ENCODE measurements at places on chromosomes 4 and X.

GRCh38 chr4:141860974-141861373 lies 224.6 kb downstream of the IL15 start:
- DNase-seq, result no peak

DNA sequence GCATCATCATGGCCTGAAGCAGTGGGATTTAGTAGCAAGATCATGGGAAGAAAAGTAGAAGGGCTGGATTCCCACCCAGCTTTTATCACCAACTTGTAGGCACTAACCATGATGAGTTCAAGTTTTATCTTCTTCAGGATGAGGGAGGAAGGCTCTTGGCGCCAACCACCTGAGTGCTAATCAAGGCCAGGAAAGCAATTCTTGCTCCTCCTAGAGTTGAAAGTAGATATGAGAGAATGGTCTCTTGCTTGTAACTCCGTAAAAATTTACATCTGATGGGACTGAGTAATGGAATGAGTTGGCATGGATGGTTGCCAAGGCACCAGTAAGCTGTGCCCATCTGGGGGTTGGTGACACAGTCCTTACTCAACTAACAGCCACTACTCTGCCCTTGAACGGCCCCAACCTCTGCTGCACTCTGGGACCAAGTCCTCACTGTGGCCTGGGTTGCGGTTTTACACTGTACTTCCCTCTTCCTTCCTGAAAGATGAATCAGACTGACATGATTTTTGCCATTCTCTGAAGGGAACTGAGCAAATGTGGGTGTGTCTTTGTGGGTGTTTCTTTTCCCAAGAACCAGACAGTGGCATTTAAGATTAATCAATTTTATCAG lies 39.4 kb upstream of the NDP start:
- DNase-seq, result peak; percentile 65

DNA sequence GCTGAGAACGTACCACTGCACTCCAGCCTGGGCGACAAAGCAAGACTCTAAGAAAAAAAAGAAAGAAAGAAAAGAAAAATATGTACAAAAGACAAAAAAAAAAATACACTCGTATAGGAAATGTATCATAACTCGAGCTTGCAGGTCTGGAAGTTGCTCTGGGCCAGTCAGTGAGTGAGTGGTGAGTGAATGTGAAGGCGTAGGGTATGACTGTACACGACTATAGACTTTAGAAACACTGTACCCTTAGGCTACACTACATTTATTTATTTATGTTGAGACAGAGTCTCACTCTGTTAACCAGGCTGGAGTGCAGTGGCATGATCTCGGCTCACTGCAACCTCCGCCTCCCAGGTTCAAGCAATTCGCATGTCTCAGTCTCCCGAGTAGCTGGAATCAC lies 29.4 kb downstream of the EVC2 start:
- DNase-seq, result no peak

- DNase-seq, result no peak
These were observed 46.9 kb downstream of the XIAP start for GRCh38 chrX:123906557-123907316.

DNA sequence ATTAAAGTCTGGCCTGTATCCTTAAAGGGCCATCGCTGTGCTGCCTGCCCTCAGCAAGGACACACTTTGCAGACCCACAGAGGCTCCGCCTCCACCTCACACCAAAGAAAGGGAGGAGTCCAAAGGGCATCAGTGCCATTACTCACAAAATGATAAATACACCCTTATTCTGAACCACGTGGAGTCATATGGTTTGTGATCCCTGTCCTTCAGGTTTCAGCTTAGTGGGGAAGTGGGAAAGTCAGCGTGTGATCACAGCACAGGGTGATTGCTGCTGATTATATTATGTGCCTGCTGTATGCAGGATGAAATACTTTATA lies 35.9 kb upstream of the MSANTD1 start:
- peak; percentile 14 for DNase-seq

- no peak for DNase-seq
These were observed 24.2 kb upstream of the HELT start for GRCh38 chr4:184994010-184994622.

DNA sequence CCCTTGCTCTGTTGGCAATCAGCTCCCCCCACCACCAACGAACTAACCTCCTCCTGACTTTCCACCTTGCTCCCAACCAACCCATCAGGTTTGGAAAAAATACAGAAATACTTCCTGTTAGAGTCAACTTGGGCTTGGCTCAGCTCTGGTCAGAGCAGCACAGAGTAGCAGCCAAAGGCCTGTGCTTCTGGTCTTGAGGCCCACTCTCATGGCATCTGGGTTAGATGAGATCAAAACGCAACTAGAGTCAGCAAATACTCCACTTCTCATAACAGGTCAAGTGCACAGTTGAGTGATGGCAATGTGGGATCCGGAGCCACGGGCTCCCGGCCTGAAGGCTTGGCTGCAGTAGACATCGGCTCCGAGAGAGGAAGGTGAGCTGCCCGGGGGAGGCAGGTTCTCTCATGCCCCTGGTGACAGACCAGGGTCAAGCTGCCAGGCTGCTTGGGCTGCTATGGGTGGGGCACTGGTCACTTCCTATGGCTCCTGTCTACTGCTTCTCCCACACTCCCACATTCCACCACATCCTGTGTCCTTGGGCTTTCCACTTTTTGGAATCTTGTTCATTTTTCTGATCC lies 34.8 kb downstream of the ZNF185 start:
- no peak for DNase-seq

GRCh38 chr4:128322311-128322710 lies 34.7 kb upstream of the PGRMC2 start:
- DNase-seq, result no peak

DNA sequence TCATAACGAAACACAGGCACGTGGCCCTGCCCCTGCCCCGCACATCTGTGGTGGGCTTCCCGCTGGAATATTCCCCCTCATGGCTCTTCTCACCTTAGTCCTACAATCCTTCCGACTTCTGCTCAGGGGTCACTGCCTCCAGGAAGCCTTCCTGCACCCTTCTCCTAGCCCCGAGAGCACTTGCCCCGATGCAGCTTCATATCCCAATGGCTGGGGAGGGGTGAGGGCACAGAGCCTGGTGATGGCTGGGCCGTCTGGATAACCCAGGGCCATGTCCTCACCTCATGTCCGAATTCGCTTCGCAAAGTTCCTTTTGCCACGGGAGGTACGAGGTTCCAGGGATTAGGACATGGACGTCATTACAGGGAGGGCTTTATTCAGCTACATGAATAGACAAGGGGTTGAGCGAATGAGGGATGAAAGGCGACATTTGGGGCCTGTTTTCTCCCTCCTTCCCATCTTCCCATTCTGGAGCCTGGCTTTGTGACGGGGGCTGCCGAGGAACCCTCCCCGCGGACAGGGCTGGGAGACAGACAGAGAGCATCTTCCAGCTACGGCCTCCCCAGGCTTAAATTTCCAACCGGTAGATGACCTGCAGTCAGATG lies 35.5 kb upstream of the HMX1 start:
- peak; percentile 28 for DNase-seq

DNA sequence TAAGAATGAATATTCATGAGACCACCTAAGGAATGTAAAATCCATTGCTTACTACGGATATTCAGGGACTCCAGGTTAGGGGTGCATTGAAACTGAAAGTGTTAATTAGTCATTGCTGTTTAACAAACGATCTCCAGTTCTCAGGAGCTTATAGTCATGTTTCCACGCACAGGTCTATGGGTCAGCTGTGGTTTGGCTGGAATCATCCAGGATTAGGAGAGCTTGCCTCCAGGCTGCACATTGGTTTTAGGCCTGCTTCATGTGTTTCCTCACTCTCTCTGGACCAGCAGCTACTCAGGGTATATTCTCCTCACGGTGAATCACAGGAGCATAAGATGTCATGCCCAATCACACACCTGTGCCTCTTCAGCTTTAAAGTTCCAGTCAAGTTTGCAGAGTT lies 98.9 kb downstream of the ATXN3L start:
- DNase-seq, result no peak

- DNase-seq, result no peak
These were observed 43.3 kb downstream of the SPCS3 start for GRCh38 chr4:176363072-176363471.

- DNase-seq, result no peak
These were observed 27.1 kb upstream of the NSUN7 start for GRCh38 chr4:40722576-40723161.

DNA sequence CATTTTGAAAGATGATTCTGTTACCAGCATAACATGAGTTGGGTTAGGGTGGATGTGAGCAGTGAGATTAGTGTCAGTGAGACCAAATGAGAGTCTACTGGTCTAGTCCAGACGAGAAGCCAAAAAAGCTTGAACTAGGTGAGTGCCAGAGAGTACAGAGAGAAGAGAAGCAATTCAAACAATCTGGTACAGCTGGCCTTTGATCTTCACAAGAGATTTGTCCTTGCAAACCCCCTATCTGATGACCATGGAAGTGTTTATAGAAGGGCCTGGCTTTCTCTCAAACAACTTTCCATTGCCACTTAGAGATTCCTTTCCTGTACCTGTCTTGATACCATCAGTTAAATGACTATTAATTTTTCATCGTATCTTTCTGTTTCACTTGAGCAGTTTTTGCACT lies 128.5 kb downstream of the PPA2 start:
- DNase-seq, result no peak

DNA sequence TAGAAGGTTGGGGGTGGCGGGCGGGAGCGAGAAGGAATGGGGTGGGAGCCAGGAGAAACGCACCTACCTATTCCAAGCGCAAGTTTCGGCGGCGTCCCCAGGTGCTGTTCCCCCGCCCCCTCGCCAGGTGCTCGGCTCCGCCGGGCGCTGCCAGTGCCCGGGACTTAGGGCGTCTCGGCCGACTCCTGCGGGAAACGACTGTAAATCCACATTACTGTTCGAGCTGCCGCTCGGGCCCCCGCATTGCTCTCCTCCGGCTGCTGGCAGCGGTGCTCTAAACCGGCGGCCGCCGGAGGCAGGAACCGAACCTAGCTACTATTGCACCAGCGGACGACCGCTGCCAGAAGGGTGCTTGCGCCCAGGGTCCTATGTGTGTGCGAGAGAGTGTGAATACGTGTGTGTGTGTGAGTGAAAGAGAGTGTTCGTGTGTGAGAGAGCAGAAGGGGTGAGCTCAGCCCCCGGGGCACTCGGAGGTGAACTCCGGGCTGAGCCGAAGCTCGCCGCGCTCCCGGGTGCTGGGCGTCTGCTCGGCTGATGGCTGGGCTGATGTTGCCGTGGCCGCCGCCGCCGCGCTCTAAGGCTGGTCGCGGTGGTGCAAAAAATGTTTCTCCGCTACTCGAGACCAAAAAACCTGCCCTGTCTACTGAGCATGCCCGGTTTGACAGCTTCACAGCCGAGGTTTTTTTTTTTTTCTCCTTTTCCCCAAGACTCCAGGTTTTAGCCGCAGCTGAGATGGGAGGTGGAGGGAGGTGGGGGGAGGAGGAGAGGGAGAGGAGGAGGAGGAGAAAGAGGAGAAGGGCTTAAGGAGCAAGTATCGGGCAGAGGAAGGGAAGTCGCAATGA lies 115.7 kb upstream of the TEX13C start:
- peak; percentile 62 for DNase-seq

- DNase-seq, result no peak
These were observed 15.2 kb downstream of the ASB11 start for GRCh38 chrX:15299941-15300851.

DNA sequence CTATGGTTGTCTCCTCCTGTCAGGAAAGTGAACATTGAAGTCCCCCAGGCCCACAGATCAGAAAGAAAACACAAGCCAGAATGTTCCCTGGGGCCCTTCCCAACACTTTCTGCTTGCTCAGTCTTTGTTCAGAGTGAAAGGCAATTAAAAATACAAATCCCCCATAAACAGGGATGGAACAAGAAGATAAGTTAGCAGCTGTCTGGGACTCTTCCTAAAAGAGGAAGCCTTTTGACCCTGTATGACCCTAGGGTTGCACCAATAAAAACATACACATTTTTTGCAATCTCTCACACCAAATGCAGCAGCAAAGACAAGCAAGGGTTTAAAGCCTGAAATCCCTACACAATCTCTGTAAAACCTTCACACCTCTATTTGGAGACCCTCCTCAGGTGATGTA lies 22.6 kb downstream of the IRF2 start:
- DNase-seq, result no peak

- no peak for DNase-seq
These were observed 985 bp upstream of the CXCL11 start for GRCh38 chr4:76036855-76037254.

GRCh38 chrX:9980927-9981326 lies 13.8 kb downstream of the CLDN34 start:
- DNase-seq, result no peak

GRCh38 chrX:28303486-28303885 lies 283.8 kb upstream of the IL1RAPL1 start:
- no peak for DNase-seq

DNA sequence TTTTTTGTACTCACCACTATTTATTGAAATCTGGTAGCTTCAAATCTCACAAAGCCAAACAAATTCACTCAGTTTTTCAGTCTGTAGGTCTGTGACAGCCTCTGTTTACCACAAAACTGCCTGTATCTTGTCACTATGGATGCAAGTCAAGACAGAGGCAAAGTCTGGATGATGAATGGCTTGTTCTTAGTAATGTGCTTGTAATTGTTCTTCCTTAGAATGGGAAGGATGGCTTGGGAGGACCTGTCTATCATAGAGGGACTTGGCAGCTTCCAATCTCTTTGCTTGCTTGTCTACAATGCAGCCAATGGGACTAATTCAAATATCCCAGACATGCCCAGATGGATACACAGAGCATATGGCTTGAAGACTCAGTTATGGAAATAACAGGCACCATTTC lies 141.2 kb upstream of the SCML1 start:
- DNase-seq, result no peak

Measured in activated effector memory CD4-positive, alpha-beta T cell treated with anti-CD3 and anti-CD28 coated beads, Interleukin-2, amount 50 U/mL, for 16 hours (primary cell).